Kidney (tissue), 22 donors: ENCODE measurements at places on chromosomes 16 and 17.
A peak's percentile ranks its signal among the peaks of the same experiment; 100 is the strongest.

DNA sequence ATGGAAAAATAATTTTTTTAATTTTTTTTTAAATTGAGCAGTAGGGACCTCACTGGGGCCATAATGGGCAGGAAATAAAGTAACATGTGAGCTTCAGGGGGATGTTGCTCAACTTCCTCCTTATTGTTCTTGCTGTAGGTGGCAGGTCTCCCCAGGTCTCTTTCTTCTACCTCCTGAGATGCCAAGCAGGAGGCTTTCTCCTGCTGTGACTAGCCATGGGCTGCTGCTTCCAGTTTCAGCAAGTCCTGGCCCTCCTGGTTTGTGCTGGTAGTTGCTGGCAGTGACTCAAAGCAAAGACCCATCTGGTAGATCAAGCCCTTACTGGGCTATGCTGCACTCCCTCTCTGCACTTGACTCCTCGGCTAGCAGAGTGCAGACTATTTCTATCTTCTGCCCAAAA, 2.3 kb downstream of the DPEP2NB start:
- no peaks in the 10 kb centered on the region for H3K27me3 ChIP-seq
- H3K36me3 ChIP-seq, result no peaks in the 10 kb centered on the region
- H3K4me1 ChIP-seq, result no peaks in the 10 kb centered on the region
- no peak overlapping the region for H3K4me3 ChIP-seq

DNA sequence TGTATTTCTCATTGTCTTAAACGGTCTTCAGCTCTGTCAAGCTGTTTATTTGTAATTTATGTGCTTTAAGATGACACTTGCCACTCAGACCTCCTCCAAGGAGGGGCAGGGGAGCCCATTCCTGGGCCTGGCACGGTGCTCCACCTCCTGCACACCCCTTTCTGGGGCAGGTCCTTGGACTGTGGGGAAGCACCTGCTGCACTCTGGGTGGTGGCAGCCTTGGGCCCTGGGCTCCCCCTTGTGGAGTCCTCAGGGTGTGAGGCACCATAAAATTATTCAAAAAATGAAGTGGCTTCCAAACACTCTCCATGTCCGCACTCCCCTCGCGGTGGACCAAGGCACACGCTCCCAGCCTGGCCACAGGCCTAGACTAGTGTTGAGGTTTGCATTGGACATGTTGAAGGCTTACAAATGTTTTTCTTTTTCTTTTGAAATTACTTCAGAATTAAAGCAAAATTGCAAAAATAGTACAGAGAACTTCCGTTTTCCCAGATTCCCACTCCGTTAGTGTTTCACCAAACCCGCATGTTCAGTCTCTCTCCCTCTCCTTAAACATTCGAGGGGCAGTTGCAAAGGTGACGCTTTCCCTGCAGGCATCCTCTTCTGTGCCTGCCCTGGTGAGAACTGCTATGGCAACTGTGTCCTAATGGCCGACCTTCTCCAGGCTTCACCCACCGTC, 32.4 kb downstream of the FOXK2 start:
- H3K36me3 ChIP-seq, result no peaks in the 10 kb centered on the region
- no peak overlapping the region for H3K27ac ChIP-seq
- no peaks in the 10 kb centered on the region for H3K27me3 ChIP-seq
- peak; percentile 64 for DNase-seq
- H3K4me3 ChIP-seq, result no peak overlapping the region

DNA sequence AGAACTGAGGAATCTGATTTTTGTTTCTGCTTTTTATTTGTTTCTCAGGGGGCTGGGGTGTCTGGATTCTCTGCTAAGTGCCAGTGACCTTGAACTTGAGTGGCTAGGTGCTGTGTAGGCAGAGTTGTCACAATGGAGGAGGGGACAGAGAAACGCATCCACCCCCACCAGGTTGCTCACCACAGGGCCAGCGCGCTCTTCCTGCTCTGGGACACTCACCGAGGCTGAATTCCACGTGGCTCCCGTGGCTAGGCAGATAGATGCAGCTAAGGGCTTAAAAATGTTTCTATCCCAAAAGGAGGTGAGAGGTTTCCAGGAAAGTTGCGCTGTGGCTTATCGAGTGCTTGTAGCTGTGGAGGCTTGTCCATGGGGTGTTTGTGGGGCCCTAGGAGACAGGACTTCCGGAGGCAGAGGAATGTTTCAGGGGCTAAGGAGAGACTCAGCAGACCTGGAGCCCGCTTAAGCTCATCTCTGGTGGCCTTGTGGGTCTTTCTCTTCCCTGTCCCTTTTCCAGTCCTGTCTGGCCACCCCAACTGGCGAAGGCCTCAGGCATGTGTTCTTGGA, 36.8 kb downstream of the ADCY7 start:
- no peak for DNase-seq
- no peak overlapping the region for H3K4me3 ChIP-seq
- no peaks in the 10 kb centered on the region for H3K27me3 ChIP-seq
- no peak overlapping the region for H3K27ac ChIP-seq
- no peaks in the 10 kb centered on the region for H3K4me1 ChIP-seq

DNA sequence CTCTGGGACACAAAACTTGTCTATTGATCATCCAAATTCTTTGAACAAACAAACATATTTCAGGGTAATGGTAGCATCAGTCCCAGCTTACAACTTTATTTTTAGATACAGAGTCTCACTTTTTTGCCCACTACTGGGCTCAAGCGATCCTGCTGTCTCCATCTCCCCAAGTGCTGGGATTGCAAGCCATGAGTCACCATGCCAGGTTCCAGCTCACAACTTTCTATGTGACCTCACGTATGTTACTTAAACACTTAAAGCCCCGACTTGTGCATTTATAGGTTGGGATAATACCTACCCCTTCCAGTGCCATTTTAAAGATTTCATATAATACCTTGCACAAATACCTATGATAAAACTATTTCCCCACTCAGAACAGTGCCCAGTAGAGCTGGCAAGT, 42.0 kb upstream of the KSR1 start:
- no peak for DNase-seq
- no peaks in the 10 kb centered on the region for H3K36me3 ChIP-seq
- no peaks in the 10 kb centered on the region for H3K27me3 ChIP-seq
- H3K27ac ChIP-seq, result no peak overlapping the region
- no peak overlapping the region for H3K4me3 ChIP-seq

GRCh38 chr16:27316038-27316680, 2.4 kb downstream of the IL4R start:
- DNase-seq, result no peak
- peak overlapping the region; percentile 24 for H3K27ac ChIP-seq
- H3K4me1 ChIP-seq, result peaks cover 17% of the 10 kb centered on the region
- no peaks in the 10 kb centered on the region for H3K27me3 ChIP-seq

DNA sequence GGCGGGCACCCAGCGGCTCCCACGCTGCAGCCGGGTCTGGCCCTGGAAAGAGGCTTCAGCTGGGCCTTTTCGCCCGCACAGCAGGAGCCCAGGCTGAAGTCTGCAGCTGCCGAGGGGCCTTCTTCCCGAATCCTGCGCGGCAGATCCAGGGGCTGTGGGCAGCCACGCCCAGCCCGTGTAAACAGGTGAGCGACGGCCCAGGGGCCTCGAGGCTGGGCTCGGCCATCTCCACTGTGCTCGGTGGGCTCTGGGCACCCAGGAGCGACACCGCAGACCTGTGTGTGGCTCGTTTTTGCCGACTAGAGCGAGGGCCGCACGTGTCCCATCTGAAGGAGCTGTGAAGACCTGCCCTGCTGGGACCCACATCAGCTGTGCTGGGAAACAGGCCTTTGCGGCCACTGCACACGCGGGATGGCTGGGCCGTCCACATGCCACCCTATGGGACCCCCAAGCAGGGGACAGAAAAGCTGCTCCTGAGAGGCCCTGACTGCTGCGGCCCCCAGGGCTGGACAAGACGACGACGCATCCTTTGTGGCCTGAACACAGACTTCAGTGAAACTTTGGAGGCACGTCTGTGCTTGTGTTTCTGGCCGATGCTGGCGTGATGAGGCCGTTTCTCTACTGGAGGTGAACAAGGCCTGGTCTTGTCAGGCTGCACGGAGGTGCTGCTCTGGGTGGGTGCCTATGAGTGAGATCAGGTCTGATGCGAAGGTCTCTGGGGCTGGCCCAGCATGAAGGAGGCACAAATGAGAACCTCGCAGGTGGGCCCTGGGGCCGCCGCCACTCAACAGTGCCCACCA, 5.2 kb upstream of the APRT start:
- H3K27me3 ChIP-seq, result no peaks in the 10 kb centered on the region
- no peak overlapping the region for H3K27ac ChIP-seq
- no peak overlapping the region for H3K4me3 ChIP-seq
- H3K4me1 ChIP-seq, result peaks cover 2% of the 10 kb centered on the region
- no peak for DNase-seq

DNA sequence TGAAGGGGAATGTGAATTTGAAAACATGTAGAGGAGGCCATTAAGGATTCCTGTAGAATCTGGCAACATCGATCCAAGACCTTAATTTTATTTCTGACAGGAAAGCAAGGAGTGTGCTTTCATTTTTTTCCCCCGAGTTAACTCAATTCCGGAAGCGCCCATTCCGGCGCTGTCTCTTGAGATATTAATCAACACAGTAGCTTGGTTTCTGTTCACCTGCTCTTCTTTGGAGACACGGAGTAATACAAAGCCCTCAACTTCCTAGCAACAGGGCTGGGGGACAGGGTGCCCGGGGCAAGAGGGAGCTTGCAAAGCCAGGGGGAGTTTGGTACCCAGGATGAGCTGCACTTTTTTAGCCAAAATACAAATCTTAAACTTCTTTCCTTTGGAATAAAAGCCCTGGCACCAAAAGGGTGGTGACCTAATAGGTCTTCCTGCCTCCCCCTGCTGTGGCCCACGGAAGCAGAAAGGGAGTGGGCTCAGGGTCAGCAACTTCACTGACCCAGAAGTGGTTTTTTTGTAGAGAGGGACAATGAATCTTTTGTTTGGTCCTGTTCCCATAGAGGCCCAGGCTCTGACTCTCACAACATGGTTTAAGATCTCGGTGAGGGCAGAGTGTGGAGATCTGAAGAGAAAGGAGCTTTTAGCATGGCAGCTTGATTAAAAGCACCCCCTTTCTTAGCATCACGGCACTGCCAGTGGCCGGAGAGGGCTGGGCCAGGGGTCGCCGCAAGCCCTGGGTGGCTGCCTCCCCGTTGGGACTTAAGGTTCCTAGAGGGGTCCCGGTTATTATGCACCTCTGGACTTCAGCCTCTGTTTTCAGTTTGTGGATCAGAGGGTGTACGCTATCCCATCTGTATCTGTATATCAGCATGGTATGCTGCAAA, 207.3 kb downstream of the CCDC182 start:
- H3K4me3 ChIP-seq, result no peak overlapping the region
- no peaks in the 10 kb centered on the region for H3K36me3 ChIP-seq
- H3K27ac ChIP-seq, result peak overlapping the region; percentile 30
- H3K27me3 ChIP-seq, result no peaks in the 10 kb centered on the region

GRCh38 chr16:76277460-76278030, 344 bp downstream of the CNTNAP4 start:
- no peaks in the 10 kb centered on the region for H3K27me3 ChIP-seq
- H3K36me3 ChIP-seq, result no peaks in the 10 kb centered on the region
- no peak overlapping the region for H3K4me3 ChIP-seq
- H3K4me1 ChIP-seq, result no peaks in the 10 kb centered on the region

DNA sequence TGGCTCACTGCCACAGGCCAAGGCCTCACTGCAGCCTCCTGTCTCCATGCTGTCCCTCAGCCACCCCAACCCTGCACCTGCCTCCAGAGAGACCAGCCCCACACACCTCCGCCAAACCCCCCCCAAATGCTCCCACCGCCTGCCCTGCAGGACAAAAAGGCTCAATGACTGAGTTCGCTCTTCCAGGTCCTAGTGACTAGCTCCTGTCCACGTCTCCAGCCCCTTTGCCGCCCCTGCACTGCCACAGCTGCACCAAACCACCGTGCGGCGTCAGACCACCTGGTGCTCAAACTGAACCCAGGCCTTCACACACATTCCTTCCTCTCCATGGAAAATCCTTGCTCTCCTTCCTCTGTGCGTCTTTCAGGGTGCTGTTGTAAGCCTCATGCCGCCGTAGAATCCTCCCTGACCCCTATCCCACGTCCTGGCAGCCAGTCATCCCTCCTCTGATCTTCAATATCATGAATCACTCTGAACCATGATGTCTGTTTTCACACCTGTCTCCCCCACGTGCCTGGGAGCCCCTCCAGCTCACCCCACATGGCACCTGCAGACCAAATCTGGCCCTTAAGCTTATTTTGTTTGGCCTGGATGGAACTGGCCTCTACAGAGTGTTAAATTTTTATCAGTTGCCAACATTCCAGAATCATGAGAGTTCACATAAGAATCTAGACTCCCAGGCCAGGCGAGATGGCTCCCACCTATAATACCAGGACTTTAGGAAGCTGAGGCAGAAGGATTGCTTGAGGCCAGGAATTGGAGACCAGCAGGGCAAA, 4.3 kb upstream of the GSG1L start:
- DNase-seq, result no peak
- H3K4me1 ChIP-seq, result no peaks in the 10 kb centered on the region
- no peaks in the 10 kb centered on the region for H3K27me3 ChIP-seq
- no peak overlapping the region for H3K27ac ChIP-seq

DNA sequence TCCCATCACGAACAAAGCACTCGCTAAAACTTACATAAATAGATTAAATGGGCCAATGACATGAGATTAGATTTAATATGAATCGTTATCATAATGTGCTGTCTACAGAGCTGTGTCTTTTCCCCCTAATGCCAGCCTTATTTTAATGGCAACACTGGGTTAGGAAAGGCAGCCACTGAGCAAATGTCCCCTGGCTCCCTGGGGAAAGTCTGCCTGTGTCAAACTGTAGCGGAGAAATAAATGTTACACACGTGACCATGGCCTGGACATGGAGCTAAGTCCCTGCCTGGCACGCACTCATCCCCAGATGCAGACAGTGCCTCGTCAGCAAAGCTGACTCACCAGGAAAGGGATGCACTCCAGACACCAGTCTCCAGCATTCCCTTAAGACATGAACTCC, 61.3 kb upstream of the SDK2 start:
- no peak for DNase-seq
- no peaks in the 10 kb centered on the region for H3K27me3 ChIP-seq
- no peaks in the 10 kb centered on the region for H3K4me1 ChIP-seq

DNA sequence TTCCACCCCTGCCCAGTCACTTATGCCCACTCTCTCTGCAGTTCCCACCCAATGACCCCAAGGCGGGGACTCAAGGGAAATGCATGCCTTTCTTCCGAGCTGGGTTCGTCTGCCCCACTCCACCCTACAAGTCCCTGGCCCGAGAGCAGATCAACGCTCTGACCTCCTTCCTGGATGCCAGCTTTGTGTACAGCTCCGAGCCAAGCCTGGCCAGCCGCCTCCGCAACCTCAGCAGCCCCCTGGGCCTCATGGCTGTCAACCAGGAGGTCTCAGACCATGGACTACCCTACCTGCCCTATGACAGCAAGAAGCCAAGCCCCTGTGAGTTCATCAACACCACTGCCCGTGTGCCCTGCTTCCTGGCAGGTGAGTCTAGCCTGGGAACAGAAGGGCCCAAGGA, 13.8 kb downstream of the LPO start:
- peaks cover 7% of the 10 kb centered on the region for H3K27me3 ChIP-seq
- DNase-seq, result no peak
- H3K36me3 ChIP-seq, result no peaks in the 10 kb centered on the region

- no peaks in the 10 kb centered on the region for H3K36me3 ChIP-seq
- DNase-seq, result peak; percentile 26
- no peak overlapping the region for H3K27ac ChIP-seq
- no peaks in the 10 kb centered on the region for H3K27me3 ChIP-seq
Measured at GRCh38 chr17:73571511-73572130, 72.6 kb downstream of the SDK2 start.
